ENCODE measurements at places on chromosomes 6 and 20. TPM values are rescaled to one million over a fixed set of nuclear protein-coding genes. Genes with fewer than 3 reads are reported as not detected.

Gene CRISP2
- 0.60 TPM for total RNA-seq

Gene TPX2
- 0.81 TPM for total RNA-seq

Gene ID4
- total RNA-seq: 32.5 TPM

Gene CALHM4
- total RNA-seq: not detected

Gene PI16
- 15.4 TPM for total RNA-seq

Gene ADGRB3
- 6.7 TPM for total RNA-seq

Gene KCNG1
- 22.4 TPM for total RNA-seq

Gene PPP1R14C
- total RNA-seq: 0.52 TPM

Gene GNAS-AS1
- total RNA-seq: 2.4 TPM

Gene C6orf58
- 0.55 TPM for total RNA-seq

Gene MAVS
- 49.2 TPM for total RNA-seq

Gene SLC17A3
- not detected for total RNA-seq

Gene TMEM170B
- 2.9 TPM for total RNA-seq

Gene ELOVL4
- 1.4 TPM for total RNA-seq

Gene ANKRD66
- total RNA-seq: not detected

Gene PARD6B
- total RNA-seq: 27.0 TPM

Gene MICA
- 27.7 TPM for total RNA-seq

Gene SCUBE3
- 10.0 TPM for total RNA-seq

Gene SPATS1
- not detected for total RNA-seq

Gene PAX1
- not detected for total RNA-seq

Gene FNDC1
- 0.26 TPM for total RNA-seq

Gene MEI4
- total RNA-seq: 0.47 TPM

Gene PAK5
- 0.13 TPM for total RNA-seq

Gene RIPPLY2
- total RNA-seq: 0.86 TPM

Gene C4B
- 152 TPM for total RNA-seq

Gene SLC26A8
- 0.18 TPM for total RNA-seq

Gene MCCD1
- not detected for total RNA-seq

Gene BEND6
- total RNA-seq: 4.1 TPM

Gene SLC22A16
- total RNA-seq: not detected

Gene EDEM2
- total RNA-seq: 20.5 TPM

Gene SEMG1
- not detected for total RNA-seq

Gene APCDD1L
- 2.3 TPM for total RNA-seq

Gene CEP85L
- total RNA-seq: 34.5 TPM

Gene SLC35F1
- total RNA-seq: 0.91 TPM
